ENCODE measurements at places on chromosomes 11 and 22. TPM values are rescaled to one million over a fixed set of nuclear protein-coding genes. Genes with fewer than 3 reads are reported as not detected.
A peak's percentile ranks its signal among the peaks of the same experiment; 100 is the strongest.

DNA sequence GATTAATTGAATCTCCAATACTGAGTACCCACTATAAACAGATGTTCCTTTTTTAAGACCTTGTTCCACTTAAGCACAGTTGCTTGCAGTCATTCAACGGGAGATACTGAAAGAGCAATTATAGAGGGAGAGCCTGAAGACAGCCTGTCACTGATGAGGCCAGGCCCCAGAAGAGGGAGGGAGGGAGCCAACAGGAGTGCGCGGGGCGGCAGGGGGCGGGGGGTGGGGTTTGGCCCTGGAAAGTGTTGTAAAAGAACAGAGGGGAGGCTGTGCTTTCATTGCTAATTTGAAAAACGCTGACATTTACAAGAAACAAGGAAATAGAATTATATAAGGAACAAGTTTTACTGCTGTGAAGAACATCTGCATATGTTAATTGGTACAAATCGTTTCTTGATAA lies 53.1 kb downstream of the MAP6 start:
- H3K36me3 ChIP-seq, result no peaks in the 10 kb centered on the region
- H3K27ac ChIP-seq, result no peak overlapping the region
- no peak overlapping the region for H3K4me3 ChIP-seq
- no peak for DNase-seq
- H3K27me3 ChIP-seq, result no peaks in the 10 kb centered on the region

GRCh38 chr11:132037956-132038355 lies 667.5 kb downstream of the NTM start:
- H3K27me3 ChIP-seq, result no peaks in the 10 kb centered on the region
- H3K4me3 ChIP-seq, result no peak overlapping the region
- H3K4me1 ChIP-seq, result no peaks in the 10 kb centered on the region
- H3K27ac ChIP-seq, result no peak overlapping the region
- DNase-seq, result no peak

GRCh38 chr11:128210148-128210940 lies 377.0 kb downstream of the ETS1 start:
- peak overlapping the region; percentile 20 for H3K27ac ChIP-seq
- H3K4me1 ChIP-seq, result peaks cover 10% of the 10 kb centered on the region
- no peak overlapping the region for H3K4me3 ChIP-seq
- no peaks in the 10 kb centered on the region for H3K27me3 ChIP-seq
- H3K36me3 ChIP-seq, result no peaks in the 10 kb centered on the region

GRCh38 chr22:47000256-47000655 lies 237.8 kb downstream of the TBC1D22A start:
- H3K4me1 ChIP-seq, result no peaks in the 10 kb centered on the region
- DNase-seq, result no peak
- H3K27me3 ChIP-seq, result no peaks in the 10 kb centered on the region
- H3K4me3 ChIP-seq, result no peak overlapping the region

DNA sequence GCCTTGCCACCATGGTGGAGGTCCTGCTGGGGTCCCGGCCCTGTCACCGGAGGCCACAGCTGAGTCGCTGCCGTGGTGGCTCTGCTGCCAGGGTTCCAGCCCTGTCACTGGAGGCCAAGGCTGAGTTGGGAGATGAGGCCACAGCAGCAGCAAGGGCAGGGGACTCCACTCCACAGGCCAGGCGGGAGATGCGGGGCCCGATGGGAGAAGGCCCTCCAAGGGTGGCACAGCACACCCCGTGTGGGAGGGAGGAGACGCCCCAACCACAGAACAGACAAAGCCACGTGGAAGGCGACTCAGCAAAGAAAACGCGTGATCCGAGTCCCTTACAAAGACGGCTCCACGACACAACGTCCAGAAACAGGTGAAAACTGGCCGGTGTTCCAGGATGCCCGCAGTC lies 159.3 kb downstream of the BRD1 start:
- H3K27me3 ChIP-seq, result peaks cover 52% of the 10 kb centered on the region
- no peak overlapping the region for H3K27ac ChIP-seq
- no peak overlapping the region for H3K4me3 ChIP-seq
- peaks cover 4% of the 10 kb centered on the region for H3K4me1 ChIP-seq
- H3K36me3 ChIP-seq, result no peaks in the 10 kb centered on the region

- no peaks in the 10 kb centered on the region for H3K27me3 ChIP-seq
- H3K4me3 ChIP-seq, result no peak overlapping the region
- no peak overlapping the region for H3K27ac ChIP-seq
- H3K36me3 ChIP-seq, result no peaks in the 10 kb centered on the region
- no peaks in the 10 kb centered on the region for H3K4me1 ChIP-seq
These were observed 31.1 kb upstream of the ARHGAP32 start for GRCh38 chr11:129223260-129223659.

GRCh38 chr11:64525711-64526110 lies 65.3 kb upstream of the SLC22A12 start:
- H3K36me3 ChIP-seq, result no peaks in the 10 kb centered on the region
- H3K4me3 ChIP-seq, result no peak overlapping the region
- no peak for DNase-seq
- H3K4me1 ChIP-seq, result no peaks in the 10 kb centered on the region

- DNase-seq, result no peak
- no peak overlapping the region for H3K4me3 ChIP-seq
- H3K27ac ChIP-seq, result no peak overlapping the region
- H3K4me1 ChIP-seq, result no peaks in the 10 kb centered on the region
- no peaks in the 10 kb centered on the region for H3K27me3 ChIP-seq
These were observed 139.8 kb upstream of the MTNR1B start for GRCh38 chr11:92829671-92830070.

GRCh38 chr22:26323013-26323412 lies 106.0 kb upstream of the ASPHD2 start:
- H3K4me3 ChIP-seq, result no peak overlapping the region
- no peak for DNase-seq
- peaks cover 3% of the 10 kb centered on the region for H3K27me3 ChIP-seq
- no peaks in the 10 kb centered on the region for H3K4me1 ChIP-seq
- no peaks in the 10 kb centered on the region for H3K36me3 ChIP-seq

DNA sequence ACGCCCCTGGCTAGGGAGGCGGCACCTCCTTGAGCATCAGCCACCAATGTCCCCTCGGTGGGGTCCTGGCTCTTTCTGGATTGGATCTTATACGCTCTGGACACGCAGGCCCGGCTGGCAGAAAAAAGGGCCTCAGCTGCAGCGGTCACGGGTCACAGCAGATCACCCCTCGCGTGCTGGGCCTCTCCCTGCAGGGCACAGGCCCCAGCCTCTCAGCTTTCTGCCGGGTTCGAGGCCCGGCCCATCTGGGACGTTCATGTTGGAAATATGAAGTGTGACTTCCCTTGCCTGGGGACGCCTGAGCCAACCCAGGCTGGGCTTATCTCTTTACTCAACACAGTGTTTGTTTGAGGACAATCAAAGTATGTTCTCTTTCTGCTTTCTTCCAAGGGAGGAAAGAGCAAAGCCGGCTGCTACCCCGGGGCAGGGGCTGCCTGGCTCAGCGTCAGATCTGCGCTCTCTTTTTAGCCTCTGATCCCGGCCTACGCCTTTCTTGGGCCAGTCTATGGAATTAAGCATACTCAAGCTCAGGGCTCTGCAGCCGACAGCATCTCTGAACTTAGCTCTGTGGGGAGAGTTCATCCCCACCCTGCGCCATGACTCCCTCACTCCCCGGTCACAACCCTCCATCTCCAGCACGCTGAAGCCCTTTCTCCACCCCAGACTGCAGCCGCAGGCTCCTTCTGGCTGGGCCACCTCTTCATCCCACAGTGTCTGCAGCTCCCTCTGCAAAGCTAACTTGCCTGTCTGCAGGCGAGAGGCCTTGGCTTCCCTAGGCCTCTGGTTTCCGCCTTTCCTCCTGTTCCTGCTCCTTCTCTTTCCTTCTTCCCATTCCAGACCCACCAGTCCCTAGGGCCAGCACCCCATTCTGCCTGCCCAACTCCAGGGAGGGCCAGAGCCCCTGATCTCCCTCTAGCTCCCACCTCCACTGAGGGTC lies 38.8 kb downstream of the ADAMTS15 start:
- no peak overlapping the region for H3K4me3 ChIP-seq
- no peak for DNase-seq
- no peak overlapping the region for H3K27ac ChIP-seq
- peaks cover 26% of the 10 kb centered on the region for H3K4me1 ChIP-seq
- no peaks in the 10 kb centered on the region for H3K27me3 ChIP-seq
- no peaks in the 10 kb centered on the region for H3K36me3 ChIP-seq

DNA sequence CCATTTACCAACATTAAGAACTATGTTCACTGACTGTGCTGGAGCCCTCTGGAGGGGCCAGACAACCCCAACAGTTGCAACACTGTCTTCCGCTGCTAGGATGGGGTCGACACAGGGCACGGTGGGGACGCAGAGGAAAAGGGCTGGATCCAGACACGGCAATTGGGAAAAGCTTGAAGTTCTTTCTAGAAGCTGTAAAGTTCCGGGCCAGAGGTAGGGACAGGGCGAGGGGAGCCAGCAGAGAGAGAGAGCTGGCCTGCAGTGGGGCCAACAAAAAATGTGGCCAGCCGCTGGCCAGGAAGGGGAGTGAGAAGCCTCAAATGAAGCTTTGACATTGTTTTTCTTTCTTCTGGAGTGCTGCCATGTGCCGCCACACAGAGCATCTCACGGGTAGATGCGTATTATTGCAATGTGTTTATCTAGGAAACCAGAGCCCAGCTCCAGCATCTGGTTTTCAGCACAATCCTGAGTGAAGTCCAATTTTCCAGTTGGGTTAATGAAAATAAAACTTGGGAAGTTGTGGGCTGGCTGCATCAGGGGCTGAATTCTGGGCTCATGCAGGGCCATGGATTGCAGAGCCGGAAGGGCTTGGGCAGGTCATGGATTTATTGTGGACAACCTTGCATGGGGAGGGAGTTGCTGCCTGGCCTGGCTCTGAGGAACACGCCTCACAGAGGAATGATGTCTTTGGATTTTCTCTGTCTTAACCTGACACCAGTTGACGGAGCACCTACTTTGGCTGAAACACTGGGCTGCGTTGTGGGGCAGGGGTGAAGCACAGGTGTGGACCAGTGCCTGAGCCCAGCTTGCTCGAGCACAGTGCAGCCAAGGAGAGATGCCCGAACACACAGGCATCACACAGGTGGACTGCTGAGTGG lies 67.6 kb upstream of the AMPD3 start:
- no peak overlapping the region for H3K4me3 ChIP-seq
- no peaks in the 10 kb centered on the region for H3K27me3 ChIP-seq
- DNase-seq, result peak; percentile 46
- peaks cover 24% of the 10 kb centered on the region for H3K4me1 ChIP-seq

- H3K4me3 ChIP-seq, result no peak overlapping the region
- H3K4me1 ChIP-seq, result no peaks in the 10 kb centered on the region
- H3K27ac ChIP-seq, result no peak overlapping the region
- no peaks in the 10 kb centered on the region for H3K27me3 ChIP-seq
- no peaks in the 10 kb centered on the region for H3K36me3 ChIP-seq
These were observed 13.9 kb downstream of the CRTAM start for GRCh38 chr11:122852074-122852795.

GRCh38 chr22:47366026-47366767 lies 603.7 kb downstream of the TBC1D22A start:
- H3K4me1 ChIP-seq, result no peaks in the 10 kb centered on the region
- H3K27ac ChIP-seq, result no peak overlapping the region
- H3K4me3 ChIP-seq, result no peak overlapping the region
- no peaks in the 10 kb centered on the region for H3K27me3 ChIP-seq

- no peaks in the 10 kb centered on the region for H3K4me1 ChIP-seq
- no peak overlapping the region for H3K27ac ChIP-seq
- no peaks in the 10 kb centered on the region for H3K36me3 ChIP-seq
- H3K27me3 ChIP-seq, result peaks cover 12% of the 10 kb centered on the region
- H3K4me3 ChIP-seq, result no peak overlapping the region
These were observed 93.2 kb upstream of the PRR5 start for GRCh38 chr22:44608597-44609399.

DNA sequence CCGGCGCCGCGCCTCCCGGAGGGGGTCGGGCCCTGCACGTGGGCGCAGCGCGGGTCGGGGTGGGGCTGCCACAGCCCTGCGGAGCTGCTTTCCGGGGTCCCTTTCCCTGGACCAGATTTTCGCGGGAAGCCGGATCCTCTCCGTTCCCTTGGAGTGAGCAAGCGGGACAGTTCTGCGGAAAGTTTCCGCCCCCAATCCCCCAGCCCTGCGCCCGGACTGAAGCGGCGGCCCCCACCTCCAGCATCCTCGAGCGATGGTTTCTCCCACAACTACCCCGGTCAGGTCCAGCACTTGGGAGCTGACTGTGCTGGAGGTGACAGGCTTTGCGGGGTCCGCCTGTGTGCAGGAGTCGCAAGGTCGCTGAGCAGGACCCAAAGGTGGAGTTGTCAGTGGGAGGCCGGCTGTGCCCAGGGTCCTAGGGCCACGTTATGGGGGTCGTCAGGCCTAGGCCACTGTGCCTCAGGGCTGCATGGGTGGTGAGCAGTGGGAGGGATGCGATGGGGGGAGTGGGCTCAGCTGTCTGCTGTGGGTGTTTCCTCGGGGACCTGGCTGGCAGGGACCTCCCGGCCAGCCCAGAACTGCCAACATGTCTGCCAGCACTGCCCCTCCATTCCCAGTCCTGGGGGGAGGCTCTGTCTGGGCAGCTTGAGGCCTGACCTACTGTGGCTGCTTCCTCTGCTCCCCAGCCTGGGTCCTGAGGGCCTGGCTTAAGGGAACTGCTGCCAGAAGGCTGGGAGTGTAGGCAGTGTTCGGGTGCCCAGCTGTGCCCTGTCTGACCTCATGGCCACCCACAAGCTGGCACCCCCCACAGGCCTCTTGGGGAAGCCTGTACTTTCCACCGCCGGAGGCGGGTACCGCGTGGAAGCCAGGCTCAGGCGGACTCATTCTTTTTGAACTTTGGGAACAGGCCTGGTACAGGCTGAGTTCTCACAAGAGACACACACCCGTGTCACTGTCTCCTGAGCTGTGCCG lies 726 bp downstream of the ST3GAL4 start:
- peak overlapping the region; percentile 85 for H3K27ac ChIP-seq
- DNase-seq, result no peak
- H3K4me1 ChIP-seq, result peaks cover 39% of the 10 kb centered on the region
- H3K27me3 ChIP-seq, result peaks cover 15% of the 10 kb centered on the region
- H3K4me3 ChIP-seq, result peak overlapping the region; percentile 67

TLCD5 gene
- total RNA-seq, result 1.3 TPM

CCDC87 gene
- total RNA-seq, result not detected

IGLL1 gene
- not detected for total RNA-seq

ISX gene
- total RNA-seq, result 32.6 TPM

GDPD4 gene
- not detected for total RNA-seq

TSPAN32 gene
- total RNA-seq, result 0.16 TPM

GLYATL1 gene
- total RNA-seq, result not detected

OR4S1 gene
- not detected for total RNA-seq

ZNRD2 gene
- total RNA-seq, result 38.4 TPM

MUC15 gene
- total RNA-seq, result not detected

OR8A1 gene
- not detected for total RNA-seq

PTPRCAP gene
- total RNA-seq, result 13.2 TPM

OR8G1 gene
- total RNA-seq, result not detected

QSER1 gene
- 20.5 TPM for total RNA-seq

INPP5J gene
- total RNA-seq, result 22.4 TPM

PIK3IP1 gene
- total RNA-seq, result 38.4 TPM

C1QTNF5 gene
- 14.3 TPM for total RNA-seq

Measured in transverse colon (tissue), 4 donors.